Activated CD4-positive, alpha-beta T cell treated with anti-CD3 and anti-CD28 coated beads, Interleukin-2, amount 10 ng/mL, durations not matched to agents 7 days and 5 days (primary cell): ENCODE measurements at places on chromosomes 4 and X.

GRCh38 chrX:13899607-13900006 is 82.7 kb upstream of the GPM6B start:
- no peak for DNase-seq

- no peak for DNase-seq
Observed at GRCh38 chrX:73268463-73268862, 53.8 kb upstream of the NAP1L2 start.

DNA sequence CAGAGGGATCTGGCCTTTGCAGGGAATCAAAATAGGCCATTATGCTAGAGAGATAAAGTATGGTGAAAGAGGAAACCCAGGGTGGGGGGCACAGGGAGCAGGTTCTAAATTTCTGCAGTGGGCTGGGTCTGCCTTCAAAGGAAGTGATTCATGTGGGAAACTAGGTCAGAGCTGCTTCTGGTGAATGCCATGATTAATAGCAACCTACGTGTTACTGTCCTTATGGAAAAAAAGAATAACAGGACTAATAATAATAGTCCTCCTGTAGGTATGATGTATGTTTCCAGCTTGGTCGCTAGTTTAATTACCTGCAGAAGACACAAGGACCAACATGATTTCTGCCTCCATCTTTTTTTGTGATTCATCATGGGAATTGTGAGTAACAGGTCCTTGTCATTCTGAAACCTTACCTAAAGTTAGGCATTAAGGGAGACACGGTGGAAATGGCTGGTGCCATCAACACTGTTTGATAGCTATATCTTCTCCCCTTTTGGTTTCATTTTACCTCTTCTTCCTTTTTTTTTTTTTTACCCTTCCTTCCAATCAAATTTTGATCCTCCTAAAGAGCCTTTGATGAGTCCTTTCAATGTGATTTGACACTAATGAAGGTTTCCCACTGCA is 180.4 kb downstream of the CPEB2 start:
- no peak for DNase-seq

GRCh38 chrX:2462780-2463179 is 38.0 kb downstream of the DHRSX start:
- DNase-seq = no peak

DNA sequence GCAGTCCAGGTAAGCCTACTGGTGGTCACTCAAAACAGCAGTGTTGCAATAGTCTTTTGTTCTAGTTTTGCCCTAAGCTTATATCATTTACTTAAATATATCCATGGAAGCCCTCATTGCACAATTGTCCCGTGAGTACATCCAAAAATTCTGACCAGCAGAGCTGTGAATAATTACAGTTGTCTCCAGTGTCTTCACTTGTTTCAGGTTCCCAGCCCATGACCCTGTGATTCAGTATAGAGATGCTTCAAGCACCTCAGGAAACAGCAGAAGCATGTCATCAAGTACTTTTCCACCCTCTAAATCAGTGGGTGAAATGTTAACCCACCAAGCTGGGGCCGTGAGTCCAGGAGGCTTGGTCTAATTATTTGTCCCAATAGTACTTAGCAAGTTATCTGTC is 214.9 kb upstream of the RPS6KA3 start:
- DNase-seq = no peak

DNA sequence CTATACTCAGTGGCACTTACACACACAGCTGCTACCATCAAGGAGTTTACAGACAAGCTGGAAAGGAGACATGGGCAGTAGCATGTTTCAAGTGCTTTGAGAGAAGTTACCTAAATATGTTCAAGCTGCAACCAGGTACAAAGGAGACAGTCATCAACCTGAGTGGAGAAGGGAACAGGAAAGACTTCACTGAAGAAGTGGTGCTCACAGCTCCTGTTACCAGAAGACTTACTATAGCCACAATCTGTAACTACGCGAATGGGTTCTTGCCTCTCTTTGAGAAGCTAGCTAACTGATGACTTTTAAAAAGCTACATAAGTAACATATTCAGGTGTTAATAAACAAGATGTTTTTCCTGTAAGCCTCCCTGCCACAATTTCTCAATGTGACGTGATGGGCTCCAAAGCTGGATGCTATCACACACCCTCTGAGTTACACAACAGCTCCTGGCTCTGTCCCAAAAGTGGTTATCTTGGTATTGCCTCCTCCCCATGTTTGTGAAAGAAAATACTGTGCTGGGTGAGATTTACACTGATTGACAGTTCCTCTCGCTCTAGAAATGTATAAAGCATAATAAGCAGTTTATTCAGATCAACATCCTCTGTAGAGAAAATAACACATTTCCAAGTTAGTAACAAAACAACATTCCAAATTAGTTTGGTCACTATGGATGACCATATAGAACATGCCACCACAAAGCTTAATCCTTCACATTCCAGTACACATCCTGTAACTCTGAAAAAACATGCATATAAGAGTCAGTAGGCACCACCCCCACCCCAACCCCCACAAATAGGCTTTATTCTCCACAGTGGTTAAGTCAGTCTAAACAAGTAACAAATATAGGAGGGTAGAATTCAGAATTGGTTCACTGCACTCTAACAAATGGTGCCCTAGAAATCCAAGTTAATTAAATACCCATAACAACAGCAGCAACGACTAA is 81.8 kb downstream of the FRYL start:
- no peak for DNase-seq
